ENCODE measurements at places on chromosomes 2 and 18.
A peak's percentile ranks its signal among the peaks of the same experiment; 100 is the strongest.

DNA sequence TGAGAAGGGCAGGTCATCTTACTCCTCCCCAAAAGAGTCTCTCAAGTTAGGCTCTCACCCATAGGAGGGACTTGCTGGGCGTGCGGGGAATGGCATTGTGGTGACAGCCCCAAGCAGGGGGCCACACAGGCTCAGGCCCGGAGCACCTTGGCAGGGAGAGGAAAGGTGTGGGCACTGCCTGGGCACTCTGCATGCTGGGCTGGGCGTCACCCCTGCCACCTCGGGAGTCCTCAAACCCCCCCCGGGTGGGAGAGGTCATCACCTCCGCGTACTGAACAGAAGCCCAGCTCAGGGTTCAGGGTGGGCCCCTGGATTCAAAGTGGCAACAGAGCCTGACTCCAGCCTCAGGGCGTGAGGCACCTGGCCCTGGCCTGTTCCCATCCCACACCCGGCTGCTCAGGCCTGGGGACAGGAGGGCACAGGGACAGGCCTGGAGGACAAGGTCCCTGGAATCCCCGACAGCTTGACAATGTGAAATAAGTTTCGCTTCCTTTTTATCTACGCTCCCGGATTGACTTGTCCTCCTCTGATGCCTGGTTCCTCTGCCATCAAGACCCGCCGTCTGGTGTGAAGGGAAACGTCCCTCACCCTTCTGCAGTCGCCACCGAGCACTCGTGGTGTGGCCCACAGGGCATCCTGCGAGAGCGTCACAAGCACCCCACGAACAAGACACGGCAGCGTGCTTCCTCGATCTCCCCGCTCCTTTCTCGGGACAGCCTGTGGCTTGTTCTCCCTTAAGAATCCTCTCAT is 97.8 kb downstream of the HDAC4 start:
- no peak for DNase-seq

DNA sequence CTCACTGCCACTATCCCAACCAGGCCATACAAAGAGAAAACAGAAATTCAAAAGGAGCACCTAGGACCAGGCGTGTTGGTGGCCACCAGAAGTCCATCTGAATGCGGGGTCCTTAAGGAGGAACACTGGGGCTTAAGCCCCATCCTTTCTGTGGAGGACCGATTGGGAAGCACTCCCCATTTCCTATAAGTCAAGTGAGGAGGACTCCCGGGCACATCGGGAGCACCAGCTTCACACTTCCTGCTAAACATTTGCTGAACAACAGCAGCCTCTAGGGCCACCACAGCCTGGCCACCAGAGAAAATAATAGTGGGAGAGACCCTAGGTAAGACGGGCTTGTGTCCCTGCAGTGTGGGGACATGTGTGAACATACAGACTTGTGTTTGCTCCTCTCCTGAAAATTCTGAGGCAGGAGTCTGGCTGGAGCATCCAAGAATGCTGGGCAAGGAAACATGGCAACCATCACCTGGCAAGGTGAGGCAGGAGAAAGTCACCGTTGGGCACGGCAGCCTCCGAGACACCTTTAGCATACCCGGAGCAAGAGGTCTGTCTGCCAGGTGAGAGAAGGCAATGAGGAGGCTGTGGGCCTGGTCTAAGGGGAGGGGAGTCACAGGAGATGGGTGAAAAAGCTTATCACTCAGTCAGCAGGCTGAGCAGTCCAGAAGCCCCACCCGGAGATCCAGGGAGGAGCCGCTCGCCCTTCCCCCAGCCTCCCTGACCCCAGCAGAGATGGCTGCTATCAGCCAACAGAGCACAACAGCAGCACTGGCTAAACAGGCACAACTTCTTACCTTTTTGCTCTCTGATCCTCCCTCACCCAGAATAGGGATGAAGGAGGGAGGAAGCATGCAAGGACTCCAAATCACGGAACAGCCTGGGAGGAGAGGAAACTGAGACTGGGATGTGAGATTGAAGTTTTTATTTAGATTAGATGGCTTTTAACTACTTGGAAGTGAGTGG is 282.3 kb downstream of the EIPR1 start:
- DNase-seq, result no peak

GRCh38 chr2:132797071-132797470 is 127.1 kb upstream of the LYPD1 start:
- no peak for DNase-seq

- no peak for DNase-seq
Observed at GRCh38 chr2:27222407-27222806, 5.2 kb downstream of the CAD start.

DNA sequence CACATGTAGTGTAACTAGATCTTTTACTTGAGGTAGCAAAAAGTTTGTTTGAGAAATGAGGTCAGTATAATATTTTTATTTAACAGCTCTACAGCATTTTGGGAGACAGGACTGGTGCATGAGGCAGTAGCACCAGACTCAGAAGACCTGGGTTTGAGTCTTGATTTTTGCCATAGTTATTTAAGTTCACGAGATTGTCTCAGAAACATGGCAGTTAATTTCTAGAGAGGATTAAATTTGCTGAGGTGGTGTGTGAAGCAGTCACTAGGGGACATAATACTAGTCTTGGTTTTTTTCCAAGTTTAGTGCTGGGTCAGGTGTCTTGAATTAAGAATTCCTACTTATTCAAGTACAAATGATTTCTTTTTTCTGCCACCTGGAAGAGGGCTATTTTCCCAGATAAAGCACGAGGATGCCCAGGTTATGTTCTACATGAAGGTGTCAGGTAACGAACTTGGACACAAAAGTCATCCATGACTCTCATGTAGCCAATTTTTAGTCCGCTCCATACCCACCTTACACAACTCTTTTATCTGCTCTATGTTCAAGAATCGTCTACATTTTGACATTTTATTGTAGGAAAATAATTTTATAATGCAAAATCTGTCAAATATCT is 1.4 kb downstream of the MARCHF7 start:
- peak; percentile 14 for DNase-seq

DNA sequence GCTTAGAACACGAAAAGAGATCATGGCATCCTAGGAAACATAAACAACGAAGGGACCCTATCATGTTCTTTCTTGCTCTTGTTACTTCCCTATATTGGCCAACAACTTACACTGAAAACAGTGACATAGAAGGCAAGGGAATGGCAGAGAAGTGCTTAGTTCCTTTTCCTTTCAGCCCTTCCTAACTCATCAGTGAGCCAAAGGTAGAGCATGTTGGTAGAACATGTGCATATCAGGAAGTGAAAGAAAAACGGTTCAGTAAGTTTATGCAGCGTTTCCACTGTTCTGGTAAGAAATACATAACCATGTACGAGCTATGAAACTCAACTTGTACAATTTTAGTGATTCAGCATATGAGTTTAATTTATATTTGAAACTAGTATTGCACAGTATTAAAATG is 21.7 kb downstream of the AKAIN1 start:
- no peak for DNase-seq

GRCh38 chr18:6610466-6610865 is 119.0 kb upstream of the ARHGAP28 start:
- DNase-seq, result no peak

GRCh38 chr2:28995765-28996750 is 15.0 kb downstream of the TOGARAM2 start:
- DNase-seq, result no peak

- DNase-seq, result no peak
Observed at GRCh38 chr2:120647487-120647886, 88.2 kb upstream of the GLI2 start.

- no peak for DNase-seq
Observed at GRCh38 chr2:1697601-1698000, 46.7 kb downstream of the PXDN start.

DNA sequence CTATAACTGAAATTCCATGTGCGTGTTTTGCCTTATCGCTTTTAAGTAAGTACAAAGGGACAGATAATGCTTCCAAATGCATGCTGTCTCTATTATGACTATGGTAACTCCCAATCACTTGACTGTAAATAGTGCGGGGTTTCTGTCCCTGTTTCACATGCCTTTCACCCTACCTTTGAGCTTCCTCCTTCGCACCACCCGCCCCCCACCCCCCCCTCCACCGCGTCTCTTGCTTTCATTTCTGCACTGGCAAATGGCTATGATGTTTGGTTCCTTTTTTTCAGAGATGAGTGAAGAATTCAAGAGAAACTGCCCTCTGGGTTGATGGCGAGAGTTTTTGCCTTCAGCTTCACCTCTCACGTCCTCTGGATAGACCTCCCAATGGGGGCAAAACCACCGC is 25.0 kb upstream of the SPP2 start:
- DNase-seq, result no peak

All from COR-L47 (cell line).